ENCODE measurements at places on chromosomes 4 and X. TPM values are rescaled to one million over a fixed set of nuclear protein-coding genes. Genes with fewer than 3 reads are reported as not detected.

MCF2 gene
- total RNA-seq = not detected

HEPH gene
- total RNA-seq = 4.7 TPM

MAPK10 gene
- total RNA-seq = 3.9 TPM

LUZP4 gene
- not detected for total RNA-seq

PRR32 gene
- total RNA-seq = not detected

TLR6 gene
- total RNA-seq = 3.1 TPM

Measured in subcutaneous preadipocyte (primary cell).